ENCODE measurements at places on chromosomes 5 and 9.
A peak's percentile ranks its signal among the peaks of the same experiment; 100 is the strongest.

DNA sequence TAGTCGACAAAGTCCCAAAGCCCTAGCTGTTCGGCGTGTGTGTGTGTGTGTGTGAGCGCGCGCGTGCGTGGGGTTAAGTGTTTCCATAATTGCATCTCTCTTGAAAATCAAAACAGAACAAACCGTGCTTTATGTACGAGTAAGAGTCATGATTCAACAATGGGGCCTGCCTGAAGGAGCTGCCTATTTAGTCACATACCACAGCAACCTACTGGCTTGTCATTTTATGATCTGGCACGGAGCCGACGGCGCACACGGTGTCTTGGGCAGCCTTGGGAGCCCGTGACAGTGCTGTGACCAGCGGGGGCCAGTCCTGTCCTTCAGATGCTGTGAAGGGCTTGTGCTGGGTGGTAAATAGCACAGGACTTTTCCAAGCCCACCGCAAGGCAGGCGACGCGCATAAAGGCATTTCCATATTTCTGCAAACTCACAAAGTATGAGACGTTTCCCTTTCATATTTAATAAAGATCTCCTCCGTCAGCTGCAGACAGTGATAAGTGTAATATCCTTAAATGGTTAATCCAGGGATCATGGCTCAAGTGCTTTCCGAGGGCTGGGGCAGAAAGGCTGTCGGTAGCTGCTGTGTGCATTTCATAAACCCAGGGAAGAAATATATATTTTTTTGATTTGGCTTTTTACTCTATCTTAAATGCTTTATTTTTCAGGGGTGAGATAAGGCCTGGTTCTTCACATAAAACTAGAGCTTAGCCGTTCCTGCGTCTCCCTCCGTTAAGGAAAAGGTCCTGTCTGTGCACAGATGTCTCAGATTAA lies 270.2 kb upstream of the IRX1 start:
- no peak for DNase-seq

- DNase-seq = no peak
Measured at GRCh38 chr5:116365006-116365496, 209.6 kb downstream of the SEMA6A start.

GRCh38 chr5:169336242-169336641 lies 35.3 kb upstream of the SLIT3 start:
- no peak for DNase-seq

DNA sequence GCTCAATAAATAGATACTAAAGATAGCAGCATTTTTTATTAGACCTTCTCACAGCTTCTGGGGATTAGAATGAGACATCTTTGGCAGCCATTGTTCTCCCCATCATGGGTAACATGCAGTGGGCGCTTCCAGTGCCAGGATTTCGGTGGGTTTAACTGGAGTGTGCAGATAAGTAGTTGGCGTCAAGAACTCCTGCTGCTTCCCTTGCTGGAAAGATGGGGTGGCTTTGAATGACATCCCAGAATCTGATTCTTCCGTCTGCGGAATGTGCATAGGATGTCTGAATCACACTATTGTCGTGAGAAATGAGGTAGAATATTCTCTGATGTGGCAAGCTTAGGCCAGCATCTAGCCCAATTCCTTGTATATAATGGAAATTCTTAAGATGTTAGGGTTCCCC lies 7.3 kb downstream of the SFXN1 start:
- no peak for DNase-seq

- DNase-seq = no peak
Measured at GRCh38 chr5:95903838-95904237, 57.8 kb downstream of the ELL2 start.

- DNase-seq = no peak
Measured at GRCh38 chr5:78698191-78698791, 49.7 kb upstream of the LHFPL2 start.

DNA sequence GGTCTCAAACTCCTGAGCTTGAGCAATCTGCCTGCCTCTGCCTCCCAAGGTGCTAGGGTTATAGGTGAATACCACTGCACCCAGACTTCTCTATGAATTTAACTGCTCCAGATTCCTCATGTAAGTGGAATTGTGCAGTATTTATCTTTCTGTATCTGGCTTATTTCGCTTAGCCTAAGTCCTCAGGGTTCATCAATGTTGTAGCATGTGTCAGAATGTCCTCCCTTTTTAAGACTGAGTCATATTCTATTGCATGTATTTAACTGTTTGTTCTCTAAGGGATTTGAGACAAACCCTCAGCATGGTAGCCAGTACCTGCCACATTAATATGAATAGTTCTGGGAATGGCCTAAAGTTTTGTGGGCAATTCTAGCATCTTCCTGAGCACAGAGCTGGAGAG lies 53.9 kb upstream of the TUT7 start:
- DNase-seq = no peak

- DNase-seq = no peak
Measured at GRCh38 chr9:71279151-71279739, 157.8 kb upstream of the TRPM3 start.

- DNase-seq = peak; percentile 66
Measured at GRCh38 chr5:72234265-72234700, 85.8 kb downstream of the MRPS27 start.

DNA sequence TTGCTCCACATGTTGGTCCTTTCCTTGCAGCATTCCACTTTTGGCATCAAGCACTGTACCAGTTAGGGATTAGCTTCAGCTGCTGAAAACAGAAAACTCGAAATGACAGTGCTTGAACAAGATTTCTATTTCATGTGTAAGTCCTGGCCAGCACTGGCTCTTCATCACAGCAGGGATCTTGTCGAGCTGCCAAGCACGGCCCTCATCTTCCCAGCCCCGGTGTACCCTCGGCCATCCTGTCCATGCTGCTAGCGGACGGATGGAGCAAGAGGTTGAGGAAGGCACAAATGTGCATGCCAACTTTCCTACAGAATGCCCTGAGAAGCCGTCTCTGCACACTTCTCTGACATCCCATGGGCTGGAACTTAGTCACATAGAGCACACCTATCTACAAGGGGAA lies 130.6 kb downstream of the TENT4A start:
- no peak for DNase-seq

- DNase-seq = no peak
Measured at GRCh38 chr9:125642311-125642710, 64.7 kb downstream of the MAPKAP1 start.

- no peak for DNase-seq
Measured at GRCh38 chr9:114849450-114849849, 43.6 kb upstream of the TNFSF15 start.

DNA sequence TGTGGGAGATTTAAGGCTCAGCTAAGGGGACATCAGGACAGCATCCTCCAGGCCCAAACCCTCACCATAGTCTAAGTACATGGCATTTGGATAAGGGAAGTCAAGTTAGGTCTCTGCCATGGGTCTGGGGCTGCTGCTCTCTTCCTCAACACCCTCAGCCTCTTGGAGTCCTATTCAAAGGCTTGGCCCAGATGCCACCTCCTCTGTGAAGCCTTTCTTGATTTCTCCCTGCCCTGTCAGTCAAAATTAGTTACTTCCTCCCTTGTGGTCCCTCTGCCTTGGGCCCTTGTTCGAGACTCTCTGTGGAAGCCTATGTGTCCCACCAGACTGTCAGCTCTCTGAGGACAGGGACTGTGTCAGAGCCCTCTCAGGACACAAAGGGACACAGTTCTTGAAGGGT lies 17.7 kb upstream of the DAB2IP start:
- DNase-seq = no peak

- DNase-seq = no peak
Measured at GRCh38 chr5:7347377-7347776, 48.6 kb upstream of the ADCY2 start.

GRCh38 chr5:105807290-105807689 lies 1863.4 kb downstream of the EFNA5 start:
- no peak for DNase-seq

GRCh38 chr5:93704996-93705395 lies 36.4 kb downstream of the POU5F2 start:
- no peak for DNase-seq

DNA sequence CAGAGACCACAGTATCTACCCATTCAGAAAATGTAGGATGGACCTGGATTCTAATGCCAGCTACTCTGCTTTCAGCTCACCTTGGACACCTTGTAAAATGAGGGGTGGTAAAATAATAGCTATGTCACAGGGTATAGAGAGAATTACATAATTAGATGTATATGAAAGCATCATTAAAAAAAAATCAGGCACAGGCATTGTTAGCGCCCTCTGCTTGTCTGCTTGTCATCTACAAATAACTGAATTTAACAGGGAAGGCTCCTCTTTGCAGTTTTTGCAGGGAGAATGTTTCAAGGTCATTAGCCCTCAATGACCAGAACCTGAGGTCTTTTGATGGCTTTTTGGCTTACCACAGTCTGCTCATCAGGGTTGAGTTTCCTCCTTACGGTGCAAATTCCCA lies 58.0 kb downstream of the GPR21 start:
- no peak for DNase-seq

DNA sequence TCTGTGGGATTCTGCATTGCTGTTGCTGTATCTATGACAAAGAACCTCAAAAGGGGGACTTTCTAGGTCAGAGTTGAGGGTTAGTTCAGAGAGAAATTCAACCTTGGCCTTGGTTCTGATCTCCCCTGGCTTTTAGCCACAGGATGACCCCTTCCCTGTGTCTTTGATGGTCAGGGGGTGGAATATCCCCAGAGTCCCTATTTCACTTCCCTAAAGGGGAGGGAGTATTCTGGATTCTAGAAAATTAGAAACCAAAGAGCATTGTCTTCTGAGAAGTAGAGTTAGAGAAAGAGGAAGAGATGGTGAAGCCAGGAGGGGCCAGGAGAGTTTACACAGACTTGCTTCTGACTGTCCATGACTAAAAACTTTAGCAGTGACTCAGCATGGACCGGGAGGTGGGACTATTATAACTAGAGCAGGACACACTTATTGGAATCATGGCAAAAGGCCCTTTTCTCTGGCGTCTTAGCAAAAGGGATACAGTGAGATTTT lies 56.2 kb upstream of the LPAR1 start:
- peak; percentile 34 for DNase-seq

DNA sequence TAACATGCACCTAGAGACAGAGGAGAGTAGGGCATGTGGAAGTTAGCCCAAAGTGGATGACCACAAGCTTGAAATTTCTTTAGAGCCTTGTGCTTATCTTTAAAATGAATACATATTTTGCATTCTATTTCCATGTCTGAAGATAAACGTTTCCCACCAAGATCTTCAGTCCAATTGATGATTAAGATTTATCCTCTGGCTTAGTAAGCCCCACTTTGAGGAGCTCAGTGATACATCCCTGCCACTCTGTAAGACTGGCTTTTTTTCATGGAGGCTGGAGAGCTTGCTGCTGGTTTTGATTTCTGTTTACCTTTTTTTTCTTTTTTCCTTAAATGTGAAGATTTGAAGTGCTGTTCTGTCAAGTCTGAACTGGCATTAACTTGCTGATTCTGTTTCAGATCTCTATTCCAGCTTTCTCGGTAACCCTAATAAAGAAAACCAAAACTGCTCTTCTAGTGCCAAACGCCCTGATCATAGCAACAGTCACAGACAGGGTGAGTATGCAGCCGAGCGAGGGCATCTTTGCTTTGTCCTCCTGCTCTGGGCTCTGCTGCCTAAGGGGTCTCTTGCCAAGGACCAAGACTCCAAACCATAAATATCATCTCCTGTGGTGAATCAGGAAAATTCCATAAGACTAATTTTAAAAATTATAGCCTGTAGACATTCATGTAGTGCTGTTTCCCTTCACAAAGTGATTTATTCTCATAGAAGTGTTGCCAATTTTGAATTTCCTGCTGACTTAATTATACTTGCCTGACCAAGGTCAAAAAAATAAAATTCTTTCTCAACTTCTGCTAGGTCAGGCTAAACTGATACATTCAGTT lies 54.3 kb downstream of the GRAMD2B start:
- DNase-seq = no peak

DNA sequence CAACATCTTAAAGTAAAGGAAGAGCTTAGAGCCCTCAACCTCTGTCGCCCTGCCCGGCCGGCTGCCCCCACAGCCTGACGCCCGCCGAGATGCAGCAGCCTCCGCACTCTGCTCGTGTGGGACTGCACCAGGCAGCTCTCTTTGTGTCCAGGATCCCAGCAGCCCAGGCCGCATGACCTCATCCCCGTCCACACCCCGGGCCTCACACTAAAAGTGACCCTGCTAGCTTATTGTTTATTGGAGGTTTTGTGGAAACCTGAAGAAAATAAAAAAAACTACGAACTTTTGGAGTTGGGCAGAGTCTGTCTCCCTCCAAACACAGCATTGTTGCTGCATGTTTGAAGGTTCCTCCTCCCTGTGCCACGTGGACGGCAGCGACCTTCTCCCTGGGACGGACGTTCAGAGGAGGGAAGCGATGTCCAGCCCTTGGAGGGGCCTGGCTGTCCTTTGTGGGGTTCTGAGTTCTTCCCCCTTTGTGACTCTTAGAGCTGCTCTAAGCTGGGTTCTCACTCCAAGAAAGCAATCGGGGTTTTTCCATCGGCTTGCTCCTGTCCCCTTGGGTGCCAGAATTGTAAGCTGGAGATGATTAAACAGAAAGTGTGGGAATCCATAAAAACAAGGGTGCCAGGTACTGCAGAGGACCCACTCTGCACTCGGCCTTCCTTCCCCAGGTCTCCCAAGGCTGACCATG lies 103.5 kb upstream of the COL5A1 start:
- DNase-seq = no peak

- peak; percentile 91 for DNase-seq
Measured at GRCh38 chr5:66553916-66554575, 42.1 kb upstream of the MAST4 start.

- peak; percentile 64 for DNase-seq
Measured at GRCh38 chr5:72383280-72383679, 63.1 kb downstream of the PTCD2 start.

GRCh38 chr5:74767579-74767913 lies 497 bp downstream of the NSA2 start:
- peak; percentile 36 for DNase-seq

GRCh38 chr9:135664266-135664665 lies 1.2 kb downstream of the LCN9 start:
- no peak for DNase-seq

GRCh38 chr9:79637177-79637925 lies 65.6 kb downstream of the TLE4 start:
- no peak for DNase-seq

- DNase-seq = peak; percentile 44
Measured at GRCh38 chr9:135268981-135269380, 181.5 kb downstream of the OLFM1 start.

GRCh38 chr5:179162351-179163235 lies 102.4 kb downstream of the ZNF354C start:
- DNase-seq = no peak

- no peak for DNase-seq
Measured at GRCh38 chr5:33367416-33367815, 73.3 kb upstream of the TARS1 start.

GRCh38 chr5:150302301-150303069 lies at the start of gene ARSI:
TSS of gene ARSI (minus strand) at chr5:150302905. CDS start at chr5:150302373, 532 bp downstream.
- DNase-seq = peak; percentile 91

DNA sequence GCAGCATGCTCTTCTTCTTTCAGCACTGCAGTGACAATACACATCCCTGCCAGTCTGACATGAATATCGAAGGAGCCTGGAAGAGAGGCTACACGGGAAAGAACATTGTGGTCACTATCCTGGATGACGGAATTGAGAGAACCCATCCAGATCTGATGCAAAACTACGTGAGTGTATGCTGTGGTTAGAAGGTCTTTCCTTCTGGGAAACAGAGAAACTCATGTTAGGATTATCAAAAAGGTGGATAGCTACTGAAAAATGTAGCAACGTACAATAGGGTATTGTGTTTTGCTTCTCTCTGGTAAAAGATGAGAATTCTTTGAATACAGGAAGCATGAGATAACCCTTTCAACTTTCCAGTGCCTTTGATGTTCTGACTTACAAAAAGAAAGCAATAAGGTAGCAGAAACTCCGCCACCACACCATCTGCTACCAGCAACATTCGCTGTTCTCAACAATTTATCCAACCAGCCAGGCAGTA lies 133.3 kb downstream of the PCSK5 start:
- DNase-seq = no peak

Data from RWPE1 (cell line).